IMR-90 (cell line): ENCODE measurements at places on chromosomes 5 and 9. TPM values are rescaled to one million over a fixed set of nuclear protein-coding genes. Genes with fewer than 3 reads are reported as not detected.

- DNase-seq, result no peak
These were observed 40.6 kb downstream of the TSPAN17 start for GRCh38 chr5:176687881-176688280.

DNA sequence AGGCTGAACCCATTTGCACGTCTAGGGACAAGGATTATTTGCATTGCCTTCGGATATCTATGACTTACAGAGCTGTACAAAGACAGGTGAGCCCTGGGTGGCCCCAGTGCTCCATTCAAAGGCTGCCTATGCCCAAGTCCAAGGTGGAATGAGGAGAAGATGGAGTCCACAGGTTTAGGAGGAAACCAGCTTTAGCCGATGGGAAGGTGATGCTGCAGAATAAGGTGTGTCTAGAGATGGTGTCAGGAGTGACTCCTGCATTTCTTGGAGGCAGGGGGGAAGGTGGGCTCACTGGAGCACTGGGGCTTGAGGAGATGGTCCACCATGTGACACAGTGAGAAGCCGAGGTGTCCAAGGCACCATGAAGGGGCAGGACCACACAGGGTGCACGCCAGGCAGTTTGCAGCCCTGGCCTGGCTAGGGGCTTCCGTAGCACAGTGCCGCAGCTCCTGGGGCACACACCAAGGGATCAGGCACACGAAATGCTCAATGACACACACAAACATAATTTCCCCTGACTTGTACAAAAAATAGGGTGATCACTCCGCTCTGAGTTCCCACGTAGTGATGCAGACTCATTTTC, 32.1 kb downstream of the SEMA4D start:
- DNase-seq, result no peak

- peak; percentile 16 for DNase-seq
These were observed 1.4 kb upstream of the NHP2 start for GRCh38 chr5:178155065-178155464.

GRCh38 chr5:168311061-168311566, 19.7 kb downstream of the WWC1 start:
- no peak for DNase-seq

GRCh38 chr9:92558612-92559374, 23.0 kb upstream of the ECM2 start:
- no peak for DNase-seq

- DNase-seq, result no peak
These were observed 20.4 kb downstream of the NACC2 start for GRCh38 chr9:136074706-136075105.

DNA sequence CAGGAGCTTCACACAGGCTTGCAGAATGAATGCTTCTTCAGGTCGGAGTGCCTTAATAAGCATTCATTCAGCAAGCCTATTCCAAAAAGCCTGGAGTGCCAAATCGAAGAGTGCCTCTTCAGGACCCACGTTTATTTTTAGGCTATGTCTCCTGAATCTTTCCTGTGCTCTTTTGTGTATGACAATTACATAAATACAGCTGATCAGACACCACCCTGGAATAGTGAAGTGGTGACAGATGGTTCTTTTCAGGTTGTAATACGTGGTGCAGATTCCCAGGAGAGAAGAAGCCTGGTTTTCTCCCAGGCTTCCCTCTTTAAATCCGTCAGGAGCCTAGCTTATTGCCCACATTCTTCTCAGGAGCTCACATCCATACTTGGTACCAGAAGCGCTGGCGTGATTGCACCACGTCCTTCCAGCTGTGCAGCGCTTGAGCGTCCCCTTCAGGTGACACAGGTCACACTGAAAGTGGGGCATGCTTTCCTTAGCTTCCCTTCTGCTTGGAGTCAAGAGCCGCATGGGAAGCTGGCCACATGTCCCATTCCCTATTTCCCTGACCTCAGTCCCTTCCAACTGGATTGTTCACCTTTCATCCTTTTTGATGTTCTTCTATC, 123.1 kb downstream of the ADCY2 start:
- DNase-seq, result no peak

GRCh38 chr5:1011226-1011631, 2.6 kb downstream of the NKD2 start:
- DNase-seq, result no peak

DNA sequence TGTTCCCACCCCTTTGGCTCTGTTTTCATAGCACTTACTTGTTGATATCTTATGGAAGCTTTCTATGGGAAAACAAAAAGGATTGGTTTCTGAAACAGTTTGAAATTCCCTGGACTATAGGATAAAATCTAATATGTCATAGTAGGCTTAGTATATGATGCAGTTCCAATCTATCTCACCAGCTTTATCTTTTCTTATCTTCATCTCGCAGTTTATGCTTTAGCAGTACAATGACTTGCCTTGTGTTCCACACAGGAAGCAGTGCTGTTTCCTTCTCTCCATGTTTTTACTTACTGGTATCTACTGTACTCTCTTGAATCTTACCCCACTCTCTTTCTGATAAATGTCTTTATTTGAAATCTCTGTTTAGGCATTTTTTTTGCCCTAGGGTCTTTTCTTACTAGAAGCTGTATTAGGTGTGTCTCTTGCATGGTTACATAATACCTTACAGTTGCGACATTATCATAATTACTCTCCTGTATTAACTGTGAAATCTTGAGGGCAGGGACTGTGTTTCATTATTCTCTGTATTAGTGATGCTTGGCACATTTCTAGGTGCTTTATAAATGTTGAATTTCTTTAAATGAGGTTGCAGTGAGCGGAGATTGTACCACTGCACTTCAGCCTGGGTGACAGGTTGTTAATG, 76.3 kb downstream of the FOCAD start:
- DNase-seq, result no peak

GRCh38 chr5:178551059-178551458, 39.1 kb downstream of the COL23A1 start:
- DNase-seq, result peak; percentile 36

- no peak for DNase-seq
These were observed 387.4 kb downstream of the CETN3 start for GRCh38 chr5:90022002-90022710.

DNA sequence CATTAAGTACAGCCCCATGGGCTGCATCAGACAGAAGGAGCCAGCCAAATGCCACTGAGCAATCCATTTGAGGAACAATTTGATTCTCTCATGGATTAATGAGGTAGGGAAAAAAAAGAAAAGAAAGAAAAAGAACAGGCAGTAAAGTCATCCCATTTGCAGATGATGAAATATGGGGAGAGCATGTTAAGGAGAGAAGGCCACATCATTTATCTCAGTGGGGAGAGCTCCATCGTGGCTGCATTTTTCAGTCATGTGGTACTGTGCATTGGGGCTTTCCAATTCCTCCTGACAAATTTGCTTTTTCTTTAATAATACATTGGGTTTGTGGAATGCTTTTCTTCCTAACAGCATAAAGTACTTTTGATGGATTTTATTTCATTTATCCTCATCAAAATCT, 375.2 kb upstream of the TLE4 start:
- DNase-seq, result peak; percentile 69

DNA sequence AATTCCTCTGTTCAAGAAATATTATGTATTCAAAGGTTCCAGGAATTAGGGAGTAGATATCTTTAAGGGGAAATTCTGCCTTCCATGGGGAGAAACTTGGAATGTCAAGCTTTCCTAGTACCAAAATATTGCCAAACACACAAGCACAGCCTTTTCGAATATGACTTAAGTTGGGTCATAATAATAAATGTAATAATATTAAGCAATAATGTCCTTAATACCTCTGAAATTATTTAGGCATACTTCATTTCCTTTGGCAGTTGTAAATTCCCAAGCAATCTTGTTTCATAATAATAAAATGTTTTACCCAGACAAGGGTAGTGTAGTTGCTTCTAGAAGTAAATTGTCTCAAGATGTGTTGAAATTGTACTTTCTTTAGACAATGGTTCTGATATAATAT, 630.3 kb upstream of the CDH18 start:
- DNase-seq, result no peak

The CNTNAP3 gene
- total RNA-seq, result 0.90 and 1.1 TPM in 2 replicates

The CDK9 gene
- total RNA-seq, result 28.9 and 30.3 TPM in 2 replicates

The PFN3 gene
- total RNA-seq, result not detected in 2 replicates

The FOXD4L4 gene
- total RNA-seq, result under 0.01 TPM in 1 of 2 replicates, not detected in the other

The OBP2B gene
- not detected in 2 replicates for total RNA-seq

The UGT3A1 gene
- not detected in 2 replicates for total RNA-seq

The AUH gene
- total RNA-seq, result 8.1 and 12.8 TPM in 2 replicates

The PCDHGC5 gene
- 2.5 and 2.9 TPM in 2 replicates for total RNA-seq
